ENCODE measurements at places on chromosomes 2 and 18.

DNA sequence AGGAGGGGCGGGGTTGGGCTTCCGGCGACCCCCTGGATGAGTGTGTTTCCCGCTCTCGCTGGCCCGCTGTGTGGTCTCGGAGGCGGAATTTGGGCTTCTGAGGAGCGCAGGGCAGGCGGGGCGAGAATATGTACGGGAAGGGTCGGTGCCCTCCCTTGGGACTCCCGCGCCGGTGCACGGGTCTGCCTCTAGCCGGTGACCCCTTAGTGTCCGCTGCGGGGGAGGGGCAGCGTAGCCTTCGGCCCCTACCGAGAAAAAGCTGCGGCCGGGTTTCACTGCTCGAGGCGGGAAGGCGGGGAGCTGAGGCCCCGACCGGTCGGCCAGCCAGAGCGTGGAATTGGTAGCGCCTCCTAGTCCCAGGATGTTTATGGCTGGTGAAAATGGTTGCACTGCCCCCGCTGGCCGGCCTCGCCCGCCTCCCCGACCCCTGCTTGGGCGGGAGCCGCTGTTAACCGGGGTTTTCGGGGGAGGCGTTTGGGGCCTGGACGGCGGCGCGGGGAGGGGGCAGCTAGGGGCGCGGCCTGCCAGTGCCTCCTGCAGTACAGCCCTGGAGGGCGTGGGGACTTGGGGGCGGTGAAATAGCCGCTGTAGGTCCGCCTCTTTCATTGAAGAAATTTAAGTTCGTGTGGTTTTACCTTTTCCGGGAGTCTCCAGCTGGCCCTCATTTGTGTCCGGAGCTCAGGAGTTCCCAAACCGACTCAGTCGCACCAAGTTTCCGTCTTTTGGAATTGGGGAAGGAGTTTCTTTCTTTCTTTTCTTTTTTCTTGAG lies at the start of gene UGP2:
Gene UGP2, plus strand, starts transcription at position 643 of the 769 bp plus-strand sequence. CDS start 290 bp downstream, outside the sequence.
- DNase-seq, result peak; percentile 85

- DNase-seq, result no peak
These were observed 1.1 kb downstream of the DOK1 start for GRCh38 chr2:74555610-74556103.

DNA sequence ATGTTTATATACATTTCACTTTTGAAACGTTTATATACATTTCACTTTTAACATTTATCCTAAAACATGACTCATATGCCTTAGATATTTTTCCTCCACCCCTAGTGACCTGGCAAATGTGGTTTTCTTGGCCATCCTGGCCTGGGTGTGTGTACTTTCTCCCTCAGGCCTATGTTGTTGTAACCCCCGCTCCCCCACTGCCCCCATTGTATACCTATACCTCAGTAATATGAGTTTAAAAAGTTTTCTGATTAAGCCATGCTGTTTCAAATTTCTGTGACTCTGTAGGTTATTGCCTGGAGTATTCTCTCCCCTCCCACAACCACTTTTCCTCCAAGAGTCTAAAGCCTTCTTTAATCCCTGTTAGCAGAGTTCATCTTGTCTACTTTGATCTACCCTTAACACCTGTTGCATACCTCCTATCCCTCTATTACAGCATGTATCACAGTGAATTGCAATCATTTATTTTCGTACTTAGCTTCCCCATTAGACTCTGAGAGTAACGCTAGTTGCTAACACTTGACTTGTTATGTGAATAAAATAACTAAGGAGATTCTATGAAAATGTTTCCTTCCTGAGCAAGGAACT lies 67.9 kb downstream of the LCLAT1 start:
- DNase-seq, result no peak

- no peak for DNase-seq
These were observed 1108.1 kb upstream of the CHAC2 start for GRCh38 chr2:52659546-52659945.

DNA sequence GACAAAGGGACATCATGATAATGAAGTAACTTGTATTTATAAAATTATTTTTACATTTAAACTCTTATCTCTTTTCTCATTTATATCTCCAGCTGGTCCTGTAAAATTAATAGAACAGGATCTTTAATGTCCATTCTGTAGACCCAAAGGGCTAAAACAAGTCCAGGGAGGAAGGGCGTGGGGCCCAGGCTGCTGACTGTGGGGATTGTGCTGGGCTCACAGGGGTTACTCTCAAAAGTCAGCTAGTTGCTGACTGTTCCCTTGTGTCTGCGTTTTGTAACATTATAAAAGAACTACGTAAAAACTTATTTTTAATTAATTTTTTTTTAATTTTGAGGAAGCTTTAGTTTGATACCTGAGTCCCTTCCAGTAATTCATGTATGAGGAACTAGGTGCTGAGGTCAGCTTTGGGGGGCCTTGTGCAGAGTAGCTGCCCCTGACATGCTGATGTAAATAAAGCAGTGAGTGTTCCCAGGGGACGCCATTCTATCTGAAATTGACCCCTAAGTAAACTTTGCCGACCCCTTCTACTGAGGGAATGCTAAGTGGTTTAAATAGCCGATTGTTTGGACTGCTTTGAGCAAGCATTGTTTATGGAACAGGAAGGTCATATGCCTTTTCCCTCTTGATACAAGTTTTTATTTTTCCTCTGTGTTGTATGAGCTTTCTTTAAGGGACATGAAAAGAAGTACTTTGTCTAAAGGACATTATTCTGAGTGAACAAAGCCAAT lies 56.4 kb downstream of the MERTK start:
- no peak for DNase-seq

- DNase-seq, result no peak
These were observed 44.1 kb downstream of the TGFA start for GRCh38 chr2:70509565-70509964.

DNA sequence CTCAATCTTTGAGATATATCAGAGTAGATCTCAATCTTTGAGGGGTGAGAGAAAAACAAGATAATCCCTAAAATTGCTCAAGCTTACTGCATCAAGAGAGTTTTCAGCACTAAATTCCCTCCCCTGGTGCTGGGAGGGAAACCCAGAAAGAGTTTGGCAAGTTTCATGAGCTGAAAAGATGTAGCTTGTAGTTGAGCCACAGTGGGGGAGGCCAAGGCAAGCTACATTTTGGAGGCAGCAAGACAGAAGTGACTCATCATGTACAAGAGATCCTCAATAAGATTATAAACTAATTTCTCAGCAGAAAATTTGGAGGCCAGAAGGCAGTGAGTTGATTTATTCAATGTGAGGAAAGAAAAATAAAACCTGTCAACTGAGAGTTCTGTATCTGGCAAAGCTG lies 308.2 kb downstream of the PIEZO2 start:
- DNase-seq, result no peak

DNA sequence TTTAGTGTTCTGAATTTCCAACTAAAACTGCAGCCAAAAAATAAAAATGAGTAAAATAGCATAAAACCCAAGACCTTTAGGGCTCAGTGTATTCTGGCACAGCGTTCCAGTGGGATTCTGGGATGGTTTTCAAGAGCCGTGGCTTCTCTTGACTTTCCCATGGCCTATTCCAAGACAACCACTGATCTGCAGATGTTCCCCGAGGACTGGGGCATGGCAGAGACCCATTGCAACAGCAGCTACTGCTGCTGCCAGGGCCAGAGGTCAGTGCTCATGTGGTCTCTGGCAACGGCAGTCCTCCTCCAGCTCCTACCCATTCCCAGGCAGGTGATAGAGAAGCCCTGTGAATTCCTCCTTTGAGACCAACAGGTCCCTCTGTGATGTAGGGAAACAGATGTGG lies 26.8 kb downstream of the TNP1 start:
- no peak for DNase-seq

Data from CD4-positive, alpha-beta T cell treated with Interleukin-1 beta for 1 hour (primary cell).